ENCODE measurements at places on chromosomes 12 and 14.

DNA sequence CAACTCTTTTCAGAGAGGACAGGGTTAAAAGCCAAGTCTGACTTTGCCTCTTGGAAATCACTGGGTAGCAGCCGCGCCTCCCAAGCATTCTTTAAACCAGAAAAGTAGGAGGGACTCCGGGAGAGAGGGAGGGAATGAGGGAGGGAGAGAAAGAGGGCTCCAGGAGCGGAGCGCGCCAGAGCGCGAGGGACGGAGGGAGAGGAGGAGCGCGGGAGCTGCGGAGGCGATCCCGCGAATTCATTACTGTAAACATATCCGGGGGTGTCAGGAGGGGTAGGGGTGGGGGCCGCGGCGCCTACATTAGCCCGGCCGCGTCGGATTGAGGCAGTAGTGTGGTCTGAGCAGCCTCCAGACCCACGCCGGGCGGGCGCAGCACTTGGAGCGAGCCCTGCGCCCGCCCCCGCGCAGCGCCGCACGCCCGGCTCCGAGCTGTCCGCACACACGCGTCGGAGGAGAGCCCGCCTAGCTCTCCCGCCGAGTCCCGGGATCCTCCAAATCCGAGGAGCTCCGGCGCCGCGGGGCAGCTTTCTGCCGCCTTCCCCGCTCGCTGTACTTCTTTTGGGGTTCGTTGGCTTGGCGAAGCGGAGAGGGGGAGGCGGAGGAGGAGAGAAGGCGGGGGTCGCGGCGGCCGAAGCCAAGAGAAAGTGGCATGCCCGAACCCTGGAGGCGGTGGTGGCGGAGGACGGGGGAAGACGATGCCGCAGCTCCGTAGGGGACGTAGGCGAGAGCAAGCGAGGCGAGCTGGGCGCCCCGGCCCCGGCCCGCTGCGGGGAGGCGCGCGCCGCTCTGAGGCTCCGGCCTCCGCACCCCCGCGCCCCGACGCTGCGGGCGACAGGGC is 3.3 kb downstream of the FLRT2 start:
- ATAC-seq, result peak; percentile 57

- ATAC-seq, result peak; percentile 41
Measured at GRCh38 chr14:64762044-64763034, 58.1 kb downstream of the PLEKHG3 start.

GRCh38 chr12:75884465-75884985 is 147.1 kb downstream of the PHLDA1 start:
- no peak for ATAC-seq

DNA sequence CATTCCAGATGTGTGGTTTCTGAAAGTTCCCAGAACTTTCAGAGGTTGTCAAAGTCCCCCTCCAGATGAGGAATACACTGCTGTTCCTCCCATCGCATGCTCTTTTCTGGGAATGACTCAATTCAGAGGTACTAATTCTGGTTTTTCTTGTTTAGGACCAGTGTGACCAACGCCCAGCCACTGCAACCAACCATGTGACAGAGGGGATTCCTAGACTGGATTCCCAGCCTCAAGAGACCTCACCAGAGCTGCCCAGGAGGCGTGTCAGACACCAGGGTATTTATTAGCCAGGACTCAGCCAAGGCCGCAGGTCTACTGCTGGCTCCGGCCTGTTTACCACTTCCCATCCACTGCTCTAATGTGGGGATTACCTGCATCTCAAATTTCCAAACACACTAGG is 24.2 kb downstream of the TRAFD1 start:
- ATAC-seq, result no peak

DNA sequence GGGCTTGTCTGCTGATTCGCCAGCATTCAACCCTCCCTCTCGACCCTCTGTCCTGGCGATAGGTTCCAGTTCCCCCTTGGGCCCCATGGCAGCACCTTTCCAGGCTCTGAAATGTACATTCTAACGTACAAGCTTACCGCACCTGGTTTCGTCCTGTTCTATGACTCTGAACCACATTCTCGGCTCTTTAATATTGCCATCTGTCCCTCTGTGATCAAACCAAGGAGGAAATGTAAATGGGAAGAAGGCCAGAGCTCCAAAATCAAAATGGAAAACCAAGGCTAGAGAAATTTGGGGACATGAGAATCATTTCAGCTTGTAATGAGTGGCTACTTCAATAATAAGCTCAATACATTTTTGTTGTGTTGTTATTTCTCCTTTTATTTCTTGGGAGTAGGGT is 117.2 kb downstream of the TTC7B start:
- ATAC-seq, result no peak

DNA sequence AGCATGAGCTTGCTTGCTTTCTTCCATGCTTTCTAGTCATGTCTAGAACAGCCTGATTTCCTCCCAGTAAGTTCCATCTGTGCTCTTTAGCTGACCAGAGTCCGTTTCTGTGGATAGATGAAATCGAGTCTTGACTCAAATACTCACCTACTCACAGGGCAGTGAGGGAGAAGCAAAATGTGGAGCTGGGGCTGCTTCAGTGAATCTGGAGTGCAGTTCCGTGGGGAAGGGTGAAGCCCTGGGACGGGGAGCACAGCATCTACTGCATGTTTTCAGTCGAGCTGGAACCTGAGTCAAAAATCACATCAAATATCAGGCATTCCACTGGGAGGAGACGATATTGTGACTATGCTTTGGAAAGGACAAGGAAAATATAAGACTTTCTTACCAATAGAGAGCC is 70.3 kb upstream of the PRMT8 start:
- no peak for ATAC-seq

- ATAC-seq, result peak; percentile 11
Measured at GRCh38 chr12:120639771-120640721, at the start of gene CABP1. Gene CABP1 (plus strand): TSS chr12:120640626. CDS start chr12:120640686, 60 bp downstream.

- ATAC-seq, result no peak
Measured at GRCh38 chr12:63940310-63941005, 96.0 kb downstream of the SRGAP1 start.

DNA sequence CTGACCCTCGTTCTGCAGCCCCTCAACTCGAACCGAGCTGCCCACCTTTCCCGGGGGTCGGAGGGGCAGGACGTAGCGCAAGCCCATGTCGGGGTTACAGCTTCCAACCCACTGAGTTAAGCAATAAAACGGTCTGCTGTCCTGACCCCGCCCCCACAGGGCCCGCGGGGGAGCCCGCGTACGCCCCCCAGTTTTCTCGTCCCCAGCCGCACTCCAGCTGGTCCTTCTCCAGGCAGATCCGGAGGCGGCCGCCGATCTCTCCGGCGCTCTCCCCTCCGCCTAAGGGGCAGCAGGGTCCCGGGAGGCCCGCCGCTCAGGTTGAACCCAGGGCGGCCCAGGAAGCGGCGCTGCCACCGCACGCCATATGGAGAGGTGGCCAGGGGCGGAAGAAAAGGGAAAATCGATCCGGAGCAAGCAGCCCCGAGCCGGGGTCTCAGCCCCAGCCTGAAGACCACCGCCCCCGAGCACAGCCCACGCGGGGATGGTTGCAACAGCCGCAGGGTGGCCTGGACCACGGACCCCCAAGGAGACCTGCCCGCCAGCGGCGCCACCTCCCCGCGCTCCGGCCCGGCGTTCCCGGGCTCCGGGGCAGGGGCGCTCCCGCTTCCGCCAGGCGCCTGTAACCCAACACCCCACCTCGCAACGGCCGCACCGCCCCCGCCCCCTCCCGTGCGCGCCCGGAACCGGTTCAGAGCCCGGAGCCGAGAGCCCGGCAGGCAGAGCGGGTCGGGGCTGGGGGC is 760 bp downstream of the ACTN1 start:
- peak; percentile 34 for ATAC-seq

Measured in gastroesophageal sphincter (tissue), 4 donors.